Hematopoietic multipotent progenitor cell treated with erythropoietin and hydrocortisone succinate and interleukin-3 and kit ligand, for 4 days (in vitro differentiated cells): ENCODE measurements at places on chromosomes 12 and 14.
A peak's percentile ranks its signal among the peaks of the same experiment; 100 is the strongest.

DNA sequence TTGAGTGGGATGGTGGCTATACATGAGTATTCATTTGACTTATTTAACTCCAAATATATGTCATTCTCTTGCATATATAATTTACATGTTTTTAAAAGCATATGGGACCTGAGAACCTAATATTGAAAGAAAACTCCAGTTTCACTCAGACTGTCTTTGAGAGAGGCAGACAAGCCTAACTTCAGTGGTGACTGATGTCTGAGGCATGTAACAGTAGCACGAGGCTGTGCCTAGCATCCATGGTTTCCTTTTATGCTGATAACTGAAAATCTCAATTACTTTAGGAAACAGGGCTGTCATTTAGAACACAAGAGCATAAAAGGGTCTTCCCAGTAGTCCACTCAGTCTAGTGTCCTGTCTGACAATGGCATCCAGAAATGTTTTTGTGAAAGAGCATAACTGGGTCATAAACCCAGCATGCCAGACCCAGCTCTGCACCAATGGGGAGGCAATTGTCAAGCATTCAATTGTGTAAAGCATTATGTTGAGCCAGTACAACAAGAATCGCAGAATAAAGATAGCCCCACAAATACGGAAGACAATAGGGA lies 24.3 kb downstream of the MAPK1IP1L start:
- no peak for DNase-seq

GRCh38 chr12:15662983-15663659 lies 126.1 kb downstream of the EPS8 start:
- peak; percentile 64 for DNase-seq

- peak; percentile 79 for DNase-seq
These were observed 20.6 kb downstream of the COX14 start for GRCh38 chr12:50132505-50133135.

- DNase-seq = no peak
These were observed 27.2 kb upstream of the ADAMTS20 start for GRCh38 chr12:43579206-43579605.

- DNase-seq = no peak
These were observed 22.2 kb upstream of the PRICKLE1 start for GRCh38 chr12:42611571-42612230.

- peak; percentile 70 for DNase-seq
These were observed 27.7 kb upstream of the LTA4H start for GRCh38 chr12:96063046-96063445.

DNA sequence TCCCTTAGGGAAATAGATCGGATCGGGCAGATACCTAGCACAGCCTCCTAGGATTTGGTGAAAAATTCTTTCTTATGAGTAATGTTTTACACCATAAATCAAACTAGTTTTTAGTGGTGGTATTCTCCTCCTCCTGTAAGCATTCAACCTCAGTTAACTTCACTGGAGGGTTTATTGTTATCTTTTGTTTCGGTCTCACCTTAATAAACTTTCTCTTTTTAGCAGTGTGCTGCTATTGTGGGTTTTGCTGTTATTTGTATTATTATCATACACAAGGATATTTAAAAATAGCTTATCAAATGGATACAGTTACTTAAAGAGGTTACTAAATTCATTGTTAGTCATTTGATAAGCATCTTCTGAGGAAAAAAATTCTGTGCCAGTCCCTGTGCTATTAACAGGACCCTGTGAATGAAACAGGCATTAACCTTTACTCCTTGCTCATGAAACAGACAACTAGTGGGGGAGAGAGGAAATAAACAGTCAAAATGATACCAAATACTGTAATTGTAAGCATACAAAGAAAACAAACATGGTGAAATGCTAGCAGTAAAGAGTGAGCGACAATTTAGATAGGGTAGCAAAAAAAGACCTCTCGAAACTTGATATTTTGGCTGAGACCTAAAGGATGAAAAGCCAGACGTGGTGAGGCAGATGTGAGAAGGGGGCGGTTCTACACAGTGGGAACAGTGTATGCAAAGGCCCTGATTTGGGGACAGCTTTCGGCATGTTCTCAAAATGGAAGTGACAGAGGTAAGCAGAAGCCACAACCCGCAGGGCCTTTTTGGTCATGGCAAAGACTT lies 178.7 kb upstream of the SOX5 start:
- DNase-seq = no peak

DNA sequence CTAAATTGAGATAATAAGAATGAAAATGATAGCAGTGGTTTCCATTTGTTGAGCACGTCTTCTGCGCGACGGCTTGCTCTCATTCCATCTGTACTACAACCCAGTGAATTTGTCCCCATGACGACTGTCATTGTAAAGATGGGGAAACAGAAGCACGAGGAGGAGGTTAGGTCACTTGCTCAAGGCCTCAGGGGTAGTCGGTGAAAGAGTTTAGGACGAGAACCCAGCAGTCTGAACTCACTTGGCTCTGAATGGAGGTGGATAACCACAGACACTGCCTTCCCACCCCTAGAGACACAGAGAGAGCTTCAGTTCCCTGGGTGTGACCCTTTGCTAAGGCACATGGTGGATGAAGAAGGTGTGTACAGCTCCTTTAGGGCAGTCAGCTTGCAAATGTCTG lies 30.9 kb upstream of the PLEKHG3 start:
- no peak for DNase-seq

DNA sequence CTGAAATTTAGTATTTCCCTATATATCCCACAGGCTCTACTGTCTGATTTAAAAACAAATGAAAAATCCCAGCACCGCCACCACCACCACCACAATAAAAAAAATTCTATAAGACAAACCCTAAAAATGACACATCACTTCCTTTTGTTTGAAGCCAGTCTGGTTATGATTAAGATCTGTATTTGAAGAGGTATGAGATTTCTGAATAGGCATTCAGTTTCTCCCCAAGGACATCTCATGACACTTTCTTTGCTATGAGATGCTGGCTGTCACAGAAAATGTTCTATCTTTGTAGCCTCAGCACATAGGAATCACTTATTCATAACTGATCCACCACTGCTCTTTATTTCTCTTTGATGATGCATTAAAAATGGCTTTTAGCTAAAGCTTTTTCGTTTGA lies 1071.0 kb downstream of the SLC6A15 start:
- DNase-seq = no peak

- no peak for DNase-seq
These were observed 9.6 kb upstream of the ISM2 start for GRCh38 chr14:77508249-77508648.

- DNase-seq = peak; percentile 80
These were observed 7.2 kb upstream of the SDR9C7 start for GRCh38 chr12:56941299-56942017.

DNA sequence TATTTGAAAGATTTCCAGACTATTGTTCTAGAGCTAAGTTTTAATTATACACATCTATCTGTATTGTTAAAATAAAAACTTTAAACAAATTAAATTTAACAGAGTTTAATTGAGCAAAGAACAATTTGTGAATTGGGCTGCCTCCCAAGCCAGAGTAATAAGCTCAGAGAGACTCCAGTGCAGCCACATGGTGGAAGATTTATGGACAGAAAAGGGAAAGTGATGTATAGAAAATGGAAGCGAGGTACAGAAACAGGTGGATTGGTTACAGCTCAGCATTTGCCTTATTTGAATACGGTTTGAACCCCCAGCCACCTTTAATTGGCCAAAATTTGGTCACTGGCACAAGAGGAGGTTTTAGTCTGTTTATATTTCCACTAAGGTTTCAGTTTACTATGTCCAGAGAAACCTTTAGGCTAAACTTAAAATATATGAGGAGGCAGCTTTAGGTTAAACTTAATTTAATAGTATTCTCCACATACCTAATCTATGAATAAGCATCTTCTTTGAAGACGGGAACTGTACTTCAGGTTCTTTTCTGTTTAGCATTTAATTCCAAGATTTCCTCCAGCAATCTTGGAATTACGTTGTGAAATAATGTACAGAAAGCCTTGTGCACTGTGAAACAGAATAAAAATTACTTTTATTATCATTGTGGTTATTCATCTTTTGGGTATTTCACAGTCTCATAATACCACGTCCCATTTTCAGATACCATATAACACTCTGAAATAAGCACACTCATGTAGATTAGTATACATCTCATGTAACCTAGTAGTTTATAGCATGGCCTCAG lies 19.4 kb downstream of the SRGAP1 start:
- no peak for DNase-seq

DNA sequence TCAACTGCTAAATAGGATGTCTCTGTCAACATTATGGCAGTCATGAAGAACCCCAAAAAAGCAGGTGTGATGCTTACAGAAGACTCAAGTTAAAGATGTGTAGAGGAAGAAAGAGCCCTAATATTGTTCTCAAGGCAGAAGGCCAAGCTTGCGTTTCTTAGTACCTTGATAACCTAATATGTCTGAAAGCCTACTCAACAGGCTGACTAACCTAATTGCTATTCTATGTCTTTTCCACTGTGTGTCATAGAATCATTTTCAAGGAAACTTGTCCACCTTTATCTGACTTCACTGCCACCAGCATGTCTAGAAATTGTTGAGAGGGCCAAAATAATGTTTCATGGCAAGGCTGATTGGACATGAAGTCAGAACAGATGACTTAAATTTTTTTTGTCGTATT lies 373.2 kb downstream of the BTG1 start:
- DNase-seq = no peak

DNA sequence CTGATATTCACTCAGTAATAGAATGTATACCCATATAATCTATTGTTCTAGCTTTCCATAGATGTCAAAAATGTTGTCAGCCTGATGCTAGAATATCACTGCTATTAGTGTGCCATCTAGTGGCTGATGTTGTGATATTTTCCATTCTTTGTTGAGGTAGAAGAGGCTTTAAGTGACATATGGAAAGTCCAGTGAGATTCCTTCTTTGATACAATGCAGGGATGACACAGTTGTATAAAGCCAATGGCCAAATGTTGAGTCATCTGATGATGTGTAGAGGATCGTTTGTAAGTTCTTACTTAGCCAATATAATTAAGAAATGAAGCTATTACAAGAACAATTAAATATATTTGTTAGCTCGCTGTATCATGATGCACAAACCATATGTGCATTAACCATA lies 58.1 kb upstream of the PCED1B start:
- DNase-seq = peak; percentile 77

DNA sequence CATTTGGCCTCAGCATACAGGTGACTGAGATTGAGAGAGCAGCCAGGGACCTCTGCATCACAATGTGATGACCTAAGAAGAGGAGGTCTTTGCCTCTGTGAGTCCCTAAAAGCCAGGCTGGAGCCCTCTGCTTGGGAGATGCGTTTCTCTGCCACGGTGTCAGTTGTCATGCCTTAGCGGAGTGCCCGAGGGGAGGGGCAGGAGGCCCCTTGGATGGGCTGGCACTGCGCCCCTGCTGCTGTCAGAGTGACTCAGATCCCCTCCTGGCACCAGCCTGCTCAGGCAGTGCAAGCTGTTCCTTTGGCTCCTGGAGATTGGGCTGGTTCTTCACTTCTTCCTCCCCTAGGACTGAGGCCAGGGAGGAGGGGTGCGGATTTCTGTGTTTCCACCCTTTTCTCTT lies 64.9 kb upstream of the KCNA5 start:
- DNase-seq = no peak

- no peak for DNase-seq
These were observed 21.5 kb downstream of the PPTC7 start for GRCh38 chr12:110561471-110562201.

DNA sequence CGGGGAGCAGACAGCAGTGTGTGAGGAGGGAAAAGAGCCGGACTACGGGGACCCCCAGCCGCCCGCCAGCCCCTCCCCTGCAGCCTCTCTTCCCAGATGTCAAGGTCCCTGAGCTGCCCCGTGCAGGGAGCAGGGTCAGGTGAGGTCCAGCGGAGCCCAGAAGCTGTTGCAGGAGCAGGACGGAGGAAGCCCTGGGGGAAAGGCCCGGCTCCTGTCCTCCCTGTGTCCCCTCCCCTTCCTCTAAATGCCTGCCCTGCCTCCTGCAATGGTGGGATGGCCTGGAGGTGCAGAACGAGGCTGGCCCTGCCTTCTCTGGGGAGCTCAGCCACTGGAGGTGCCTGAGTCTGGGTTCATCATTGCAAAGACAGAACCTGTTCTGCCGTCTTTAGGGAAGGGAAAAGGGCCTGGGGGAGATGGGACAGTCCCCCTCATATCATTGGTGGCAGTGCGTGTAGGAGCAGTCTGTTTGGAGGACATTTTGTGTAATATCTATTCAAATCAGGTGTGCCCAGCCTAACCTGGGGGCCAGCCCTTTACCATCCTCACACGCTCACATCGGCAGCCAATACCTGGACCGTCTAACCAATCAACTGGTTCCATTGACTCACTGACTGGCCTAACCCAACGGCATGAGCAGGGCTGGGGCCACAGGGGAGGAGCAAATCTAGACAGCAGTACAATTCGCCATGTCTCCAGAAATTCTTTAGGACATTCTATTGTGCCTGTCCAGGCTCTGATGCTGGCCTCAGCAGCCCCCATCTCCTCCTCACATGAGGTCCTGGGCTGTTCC lies 364.1 kb upstream of the SFSWAP start:
- DNase-seq = no peak

- DNase-seq = no peak
These were observed 212.9 kb upstream of the SFSWAP start for GRCh38 chr12:131497966-131498365.

DNA sequence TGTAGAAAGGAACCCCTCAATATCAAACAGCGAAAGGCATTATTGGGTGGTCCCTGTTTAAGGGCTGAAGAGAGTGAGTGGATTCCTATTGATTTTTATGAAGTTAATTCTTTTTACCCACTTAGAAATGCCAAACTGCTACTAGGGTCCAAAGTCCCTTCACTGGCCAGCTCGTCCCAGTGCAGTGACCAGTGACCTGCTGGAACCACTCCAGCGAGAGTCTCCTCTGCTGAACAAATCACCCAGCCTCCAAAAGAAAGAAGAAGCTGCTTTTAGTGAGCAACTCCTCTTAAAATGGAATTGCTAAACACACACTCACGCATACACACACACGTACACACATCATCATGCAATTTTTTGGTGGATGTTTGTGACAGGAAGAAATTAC lies 198.2 kb upstream of the PLEKHG7 start:
- no peak for DNase-seq

- DNase-seq = no peak
These were observed 65.9 kb downstream of the KCNA1 start for GRCh38 chr12:4975574-4975973.

- peak; percentile 66 for DNase-seq
These were observed 418 bp downstream of the AMN1 start for GRCh38 chr12:31728289-31728916.

DNA sequence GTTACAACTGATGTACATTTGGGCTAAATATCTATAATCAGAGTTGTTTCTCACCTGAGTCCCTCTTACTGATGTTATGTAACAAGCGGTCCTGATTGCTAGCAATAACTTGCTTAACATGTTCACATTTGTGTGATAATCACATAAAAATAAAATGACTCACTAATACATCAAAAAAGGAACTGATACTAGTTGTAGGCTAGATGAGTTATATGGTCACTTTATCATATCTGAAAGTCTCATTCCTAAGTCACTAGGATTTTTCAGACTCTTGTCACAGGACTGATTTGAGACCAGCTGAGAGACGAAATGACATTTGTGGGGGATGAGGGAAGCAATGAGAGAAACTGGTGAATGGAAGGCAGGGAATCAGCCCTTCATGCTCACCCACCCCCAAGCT lies 34.3 kb downstream of the NKX2-1 start:
- DNase-seq = no peak

DNA sequence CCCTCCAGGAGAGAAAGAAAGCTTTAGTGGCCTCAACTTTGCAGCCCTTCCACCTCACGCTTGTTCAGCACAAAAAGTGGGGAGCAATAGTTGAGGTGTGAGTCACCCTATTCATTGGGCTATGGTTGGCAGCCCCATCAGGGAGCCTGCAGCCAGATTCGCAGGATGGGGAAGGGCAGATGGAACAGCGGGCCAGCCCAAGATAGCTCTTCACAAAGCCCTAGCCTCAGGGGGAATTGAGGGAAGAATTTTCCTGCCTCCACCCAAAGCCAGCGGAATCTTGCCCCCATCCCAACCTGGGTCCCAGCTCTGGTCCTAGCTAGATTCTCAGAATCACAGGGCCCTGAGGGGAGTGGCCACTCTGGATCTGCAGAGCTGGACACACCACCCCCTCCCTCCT lies 3.6 kb upstream of the KRT5 start:
- DNase-seq = no peak
